ENCODE measurements at places on chromosomes 4 and X.
A peak's percentile ranks its signal among the peaks of the same experiment; 100 is the strongest.

- DNase-seq, result no peak
Measured at GRCh38 chr4:173802662-173803022, 272.6 kb upstream of the HAND2 start.

GRCh38 chr4:3369781-3370674 is 71.7 kb upstream of the HGFAC start:
- peak; percentile 36 for DNase-seq

- DNase-seq, result no peak
Measured at GRCh38 chr4:108346818-108347210, 178.1 kb upstream of the LEF1 start.

GRCh38 chr4:16171831-16172230 is 54.4 kb downstream of the TAPT1 start:
- DNase-seq, result no peak

DNA sequence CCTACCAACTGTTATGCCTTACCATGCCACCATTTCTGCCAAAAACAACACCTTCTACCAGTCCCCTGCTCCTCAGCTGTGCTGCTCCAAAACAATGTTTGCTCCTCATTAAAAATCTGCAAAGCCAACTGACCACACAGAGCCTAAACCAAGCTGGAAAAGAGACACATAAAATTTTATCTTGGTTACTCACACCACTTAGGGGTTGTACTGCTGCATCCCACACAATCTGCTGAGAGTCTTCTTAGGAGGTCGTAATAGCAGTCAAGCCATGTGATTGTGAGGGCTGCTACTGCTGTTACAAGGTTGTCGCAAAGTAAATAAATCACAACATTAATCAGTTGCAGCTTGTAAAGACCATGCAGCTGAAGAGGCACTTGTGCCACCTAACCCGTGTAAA is 607.4 kb upstream of the FAM241A start:
- no peak for DNase-seq

Data from neural crest cell (in vitro differentiated cells).